ENCODE measurements at places on chromosomes 11 and 22.

DNA sequence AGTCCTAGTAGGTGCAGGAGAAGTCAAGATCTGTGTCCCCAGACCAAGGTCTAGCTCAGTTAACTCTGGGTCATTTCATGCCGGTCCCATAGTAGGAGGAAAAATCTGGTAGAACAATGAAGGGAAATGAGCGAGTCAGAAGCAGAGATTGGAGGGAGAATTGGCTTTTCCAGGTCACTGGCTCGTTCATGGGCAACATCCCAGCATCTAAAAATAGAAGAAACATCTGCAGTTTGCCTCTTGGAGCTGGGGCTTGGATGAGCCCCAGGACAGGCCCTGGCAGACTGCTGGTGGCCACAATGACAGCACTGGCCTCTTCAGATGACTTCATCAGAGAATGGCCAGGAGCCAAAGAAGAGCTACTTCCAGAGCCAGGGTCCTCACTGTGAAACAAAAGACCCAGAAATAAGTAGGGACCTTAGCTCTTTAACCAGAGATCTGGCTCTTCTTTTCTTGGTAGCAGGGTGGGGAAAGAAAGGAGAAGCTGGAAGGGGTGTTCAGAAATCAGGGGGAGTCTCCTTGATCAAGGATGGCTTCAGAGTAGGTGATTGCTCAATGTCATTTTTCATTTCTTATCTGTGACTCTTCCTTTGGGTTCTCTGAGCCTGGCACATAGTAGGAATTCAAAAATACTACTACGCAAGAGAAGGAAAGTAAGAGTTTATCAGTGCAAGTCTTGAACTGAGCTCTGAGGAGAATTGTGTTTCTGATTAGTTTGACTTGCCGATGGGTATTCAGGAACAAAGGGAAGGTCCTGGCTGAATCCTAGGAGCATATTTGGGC, 102.6 kb downstream of the TMPRSS5 start:
- no peak for DNase-seq

GRCh38 chr22:30132290-30132996, 52.2 kb downstream of the HORMAD2 start:
- DNase-seq = no peak

DNA sequence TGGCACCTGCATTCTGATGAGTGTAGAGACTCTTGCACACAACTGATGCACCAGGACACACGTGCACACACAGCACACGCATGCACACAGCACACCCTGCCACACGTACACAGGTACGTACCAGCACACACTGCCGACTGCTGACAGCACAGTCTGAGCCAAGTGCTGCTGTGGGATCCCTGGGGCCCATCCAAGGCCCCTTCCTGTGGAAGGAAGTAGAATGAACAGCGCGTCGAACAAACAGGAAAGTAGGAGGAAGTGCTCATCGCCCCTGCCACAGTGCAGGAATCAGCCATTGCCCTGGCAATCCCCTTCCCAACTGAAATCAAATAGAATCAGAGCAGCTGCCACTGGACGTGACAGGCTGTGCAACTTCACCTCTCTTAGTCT, 57.9 kb downstream of the CD82 start:
- no peak for DNase-seq

- DNase-seq = no peak
These were observed 25.0 kb upstream of the SUSD2 start for GRCh38 chr22:24156141-24156912.

GRCh38 chr11:64241491-64242374, 838 bp downstream of the FKBP2 start:
- DNase-seq = no peak

- DNase-seq = no peak
These were observed 161.1 kb downstream of the BBOX1 start for GRCh38 chr11:27201454-27202302.

DNA sequence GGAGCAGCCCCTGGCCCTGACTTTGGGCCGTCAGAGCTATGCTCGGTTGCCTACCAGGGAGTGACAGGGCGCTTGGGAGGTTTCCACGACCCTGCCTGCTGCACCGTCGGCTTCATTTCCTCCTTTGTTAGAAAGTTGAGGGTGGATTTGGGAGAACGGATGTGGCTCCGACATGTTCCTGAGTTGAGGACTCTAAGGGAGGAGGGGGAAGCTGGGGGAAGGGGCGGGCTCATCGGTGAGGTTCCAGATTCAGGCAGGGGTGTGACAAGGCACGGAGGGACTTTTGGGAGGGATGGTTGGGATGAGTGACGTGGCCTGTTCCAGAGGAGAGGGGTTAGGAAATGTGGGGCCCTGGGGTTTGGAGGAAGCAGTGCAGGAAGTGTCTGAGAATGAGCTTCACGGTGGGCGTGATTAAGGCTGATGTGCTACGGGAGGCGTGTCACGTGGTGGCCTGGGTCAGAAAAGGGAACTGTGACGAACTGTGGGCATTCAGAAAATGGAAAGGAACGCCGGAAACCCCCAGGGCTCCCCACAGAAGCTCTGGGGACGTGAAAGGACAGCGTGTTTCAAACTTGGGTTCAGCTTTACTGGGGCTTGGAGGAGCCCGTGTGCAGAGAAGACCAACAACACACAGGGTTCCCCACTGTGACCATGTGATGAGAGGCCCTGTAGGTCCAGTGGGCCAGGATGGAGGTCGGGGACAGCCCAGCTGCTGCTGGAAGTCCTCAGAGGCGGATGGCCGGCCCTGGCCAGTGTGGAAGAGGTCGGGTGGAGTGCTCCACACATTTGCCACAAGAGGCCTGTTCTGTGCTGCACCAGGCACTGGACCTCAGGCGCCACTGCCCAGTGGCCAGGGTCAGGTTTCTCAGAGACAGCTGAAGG, 2.8 kb downstream of the PARVB start:
- peak; percentile 16 for DNase-seq

- DNase-seq = no peak
These were observed 34.2 kb upstream of the PLET1 start for GRCh38 chr11:112294688-112295340.

DNA sequence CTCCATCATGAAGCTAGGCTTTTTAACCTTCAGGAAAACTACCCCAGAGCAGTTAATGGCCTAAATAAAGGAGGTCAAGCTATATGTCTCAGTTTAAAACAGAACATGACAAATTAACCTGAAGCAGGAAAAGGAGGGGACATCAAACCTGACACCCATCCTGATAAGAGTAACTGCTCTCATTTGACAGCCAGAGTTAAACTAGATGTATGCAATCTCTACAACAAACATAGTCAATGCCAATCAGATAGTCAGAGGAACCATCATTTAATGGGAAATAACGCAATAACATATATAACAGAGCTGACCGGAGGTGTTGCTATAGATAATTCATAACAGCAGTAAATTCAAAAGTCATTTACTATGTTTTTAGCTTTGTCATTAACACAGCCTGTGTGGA, 3.1 kb downstream of the ZNF202 start:
- no peak for DNase-seq

- DNase-seq = no peak
These were observed 16.8 kb upstream of the MFRP start for GRCh38 chr11:119363081-119363850.

DNA sequence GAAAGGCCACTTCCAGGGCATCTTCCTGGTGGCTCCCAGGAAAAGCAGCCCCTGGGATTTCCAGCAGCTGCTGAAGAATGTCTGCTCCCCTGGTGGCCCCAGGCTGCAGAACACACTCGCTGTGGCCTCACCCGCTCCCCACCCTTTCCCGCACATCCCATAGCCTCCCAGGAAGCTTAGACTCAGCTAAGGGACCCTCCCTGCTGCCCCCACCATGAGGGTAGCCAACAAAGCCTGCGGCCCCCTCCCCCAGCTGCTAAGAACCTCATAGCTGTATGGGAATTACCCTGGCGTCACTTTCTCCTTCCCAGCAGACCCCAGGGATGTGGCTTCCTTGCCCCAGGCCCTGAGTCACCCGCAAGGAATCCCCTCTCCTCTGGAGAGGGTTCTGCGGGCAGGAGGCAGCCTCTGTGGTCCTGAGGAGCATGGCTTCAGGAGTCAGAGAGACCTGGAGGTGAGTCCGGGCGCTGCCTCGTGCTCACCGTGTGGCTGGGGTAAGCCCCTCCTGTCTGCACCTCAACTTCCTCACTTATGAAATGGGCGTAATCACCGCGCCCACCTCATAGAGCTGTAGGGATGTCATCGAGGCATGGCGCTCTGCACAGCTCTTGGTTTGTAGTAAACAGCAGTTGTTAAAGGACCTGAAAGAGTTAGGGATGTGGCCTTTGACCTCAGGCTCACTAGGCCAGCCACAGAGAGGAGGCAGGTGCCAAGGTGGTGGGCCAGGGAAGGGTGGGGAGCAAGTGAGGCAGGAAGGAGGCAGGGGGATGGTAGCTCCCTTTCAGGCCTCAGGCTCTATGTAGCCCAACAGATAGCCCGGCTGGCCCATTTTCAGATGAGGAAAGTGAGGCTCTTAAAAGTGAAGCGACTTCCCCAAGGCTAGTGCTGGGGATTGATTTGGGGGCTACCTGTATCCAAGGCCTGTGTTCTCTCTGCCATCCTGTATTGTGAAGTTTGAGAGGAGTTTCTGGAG, 71.2 kb downstream of the LRRC32 start:
- no peak for DNase-seq

- no peak for DNase-seq
These were observed 704.3 kb downstream of the DLG2 start for GRCh38 chr11:84922836-84923235.

- peak; percentile 20 for DNase-seq
These were observed 12.2 kb upstream of the OR52D1 start for GRCh38 chr11:5476186-5476819.

- no peak for DNase-seq
These were observed 3.2 kb downstream of the NELL1 start for GRCh38 chr11:20672575-20672974.

DNA sequence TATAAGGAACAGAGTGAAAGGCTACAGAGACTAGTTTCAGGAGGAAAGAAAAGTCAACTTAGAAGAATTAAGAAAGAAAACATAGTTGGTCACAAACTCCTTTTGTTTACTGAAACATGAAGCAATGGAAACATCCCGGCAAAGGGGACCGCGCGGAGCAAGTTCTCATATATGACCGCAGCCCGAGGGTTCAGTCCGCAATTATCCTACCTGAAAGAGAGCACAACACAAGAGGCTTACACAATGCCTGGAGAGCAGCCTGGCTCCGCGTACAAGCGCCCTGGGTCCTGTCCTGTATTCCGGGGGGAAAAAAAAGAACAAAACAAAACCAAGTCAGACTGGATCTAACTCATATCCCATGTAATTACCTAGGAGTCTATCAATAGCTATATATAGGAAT, 12.3 kb downstream of the RBM4B start:
- DNase-seq = no peak

DNA sequence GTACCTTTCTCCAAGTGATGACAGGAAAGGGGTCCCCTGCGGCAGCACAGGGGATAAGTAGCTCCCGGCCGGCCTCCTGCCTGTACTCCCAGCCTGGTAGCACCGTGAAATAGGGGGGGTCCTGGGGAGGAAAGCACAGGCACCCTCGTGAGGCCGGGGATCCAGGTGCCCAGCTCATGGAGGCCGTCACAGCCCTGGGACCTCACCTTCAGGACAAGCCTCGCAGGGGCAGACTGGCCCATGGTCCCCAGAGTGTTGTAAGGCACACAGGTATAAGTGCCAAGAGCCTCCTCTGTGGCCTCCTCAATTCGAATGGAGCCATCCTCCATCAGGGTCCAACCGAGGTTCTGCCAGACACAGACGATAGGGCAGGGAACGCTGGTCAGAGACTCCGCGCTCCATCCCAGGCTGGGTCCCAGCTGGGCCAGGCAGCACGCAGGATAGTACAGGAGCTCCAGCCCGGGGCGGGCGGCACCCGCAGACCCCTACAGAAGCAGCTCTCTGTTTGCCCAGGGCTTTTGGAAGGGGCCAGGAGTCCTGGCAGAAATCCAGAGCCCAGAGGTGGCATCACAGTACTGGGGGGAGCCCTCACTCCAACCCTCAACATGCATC, 25.2 kb downstream of the IGSF9B start:
- no peak for DNase-seq

GRCh38 chr11:114172055-114172861, 112.7 kb downstream of the ZBTB16 start:
- no peak for DNase-seq

GRCh38 chr11:45332276-45332934, 46.3 kb upstream of the SYT13 start:
- no peak for DNase-seq

GRCh38 chr11:117907276-117908108, 21.7 kb downstream of the TMPRSS13 start:
- DNase-seq = peak; percentile 21

- DNase-seq = no peak
These were observed 267.0 kb downstream of the TBC1D22A start for GRCh38 chr22:47029244-47030074.

All from activated CD4-positive, alpha-beta T cell treated with anti-CD3 and anti-CD28 coated beads, Interleukin-2, amount 50 U/mL, for 24 hours (primary cell).